ENCODE measurements at places on chromosomes 1 and 21.

GRCh38 chr1:208962867-208963266 lies 620.6 kb upstream of the CAMK1G start:
- no peak for DNase-seq

DNA sequence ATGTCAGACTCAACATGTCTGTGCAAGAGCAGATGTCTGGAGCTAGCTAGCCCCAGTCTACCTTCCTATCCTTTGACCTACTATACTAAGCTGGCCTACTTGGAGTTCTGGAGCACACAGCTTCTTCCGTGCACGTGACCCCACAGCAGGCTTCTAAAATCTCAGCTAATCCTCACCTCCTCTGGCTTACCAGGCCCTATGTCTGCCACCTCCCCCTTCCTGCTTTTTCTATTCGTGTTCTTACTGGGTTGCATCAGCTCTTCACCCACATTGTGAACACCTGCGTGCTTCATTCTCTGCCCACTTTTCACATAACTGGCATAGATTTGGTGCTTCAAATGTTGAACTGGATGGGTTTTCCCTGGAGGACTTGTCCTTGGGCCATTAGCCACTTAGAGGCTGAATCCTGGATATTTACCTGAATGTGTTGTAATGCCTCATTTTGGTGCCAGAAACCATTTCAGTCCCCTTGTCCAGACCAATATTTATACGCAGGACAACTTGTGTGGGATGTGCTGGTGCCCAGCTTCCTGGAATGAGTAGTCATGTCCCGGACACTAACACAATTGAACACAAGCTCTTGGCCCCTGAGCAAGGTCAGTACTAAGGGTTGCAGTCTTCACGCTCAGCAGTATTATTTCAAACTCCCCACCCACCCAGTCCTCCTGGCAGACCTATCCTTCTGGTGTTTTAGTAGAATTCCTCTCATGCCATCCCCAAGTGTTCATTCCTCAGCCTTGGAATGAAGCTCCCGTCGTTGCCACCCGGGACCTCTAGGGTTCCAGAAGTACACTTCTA lies 24.0 kb downstream of the TENT5C start:
- DNase-seq, result no peak

GRCh38 chr1:238985312-238985711 lies 401.1 kb upstream of the CHRM3 start:
- no peak for DNase-seq

DNA sequence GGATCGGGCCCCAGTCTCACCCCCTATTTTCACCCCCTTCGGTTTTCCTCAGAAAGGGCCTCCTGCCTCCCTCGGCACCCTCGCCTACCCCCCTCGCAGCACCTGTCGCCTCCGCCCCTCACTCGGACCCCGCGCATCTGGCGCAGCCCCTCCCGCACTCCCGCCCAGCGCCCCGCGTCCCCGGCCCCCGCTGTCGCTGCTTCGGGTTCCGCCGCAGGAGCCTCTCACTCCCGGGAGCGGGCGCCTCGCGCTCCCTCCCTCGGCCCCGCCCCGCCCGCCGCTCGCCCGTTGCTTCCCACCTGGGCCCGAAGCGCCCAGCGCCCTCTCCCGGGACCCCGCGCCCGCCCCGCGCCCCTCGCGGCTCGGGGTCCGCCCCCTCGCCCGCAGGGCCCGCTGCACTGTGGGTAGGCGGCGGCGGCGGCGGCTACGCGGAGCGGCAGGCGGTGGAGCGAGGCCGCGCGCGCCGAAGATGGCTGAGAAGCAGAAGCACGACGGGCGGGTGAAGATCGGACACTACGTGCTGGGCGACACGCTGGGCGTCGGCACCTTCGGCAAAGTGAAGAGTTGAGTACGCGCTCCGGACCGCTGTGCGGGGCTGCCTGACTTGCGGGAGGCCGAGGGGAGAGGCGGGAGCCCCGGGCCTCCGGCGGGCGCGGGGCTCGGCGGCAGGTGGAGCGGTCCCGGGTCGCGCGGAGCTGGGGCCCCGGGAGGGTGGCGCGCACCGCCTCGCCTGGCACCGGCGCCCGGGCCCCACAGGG lies at the start of gene PRKAA2:
TSS of gene PRKAA2 (plus strand) at position 396 of the 758 bp plus-strand sequence. CDS start at position 470, 74 bp downstream.
- peak; percentile 7 for DNase-seq

DNA sequence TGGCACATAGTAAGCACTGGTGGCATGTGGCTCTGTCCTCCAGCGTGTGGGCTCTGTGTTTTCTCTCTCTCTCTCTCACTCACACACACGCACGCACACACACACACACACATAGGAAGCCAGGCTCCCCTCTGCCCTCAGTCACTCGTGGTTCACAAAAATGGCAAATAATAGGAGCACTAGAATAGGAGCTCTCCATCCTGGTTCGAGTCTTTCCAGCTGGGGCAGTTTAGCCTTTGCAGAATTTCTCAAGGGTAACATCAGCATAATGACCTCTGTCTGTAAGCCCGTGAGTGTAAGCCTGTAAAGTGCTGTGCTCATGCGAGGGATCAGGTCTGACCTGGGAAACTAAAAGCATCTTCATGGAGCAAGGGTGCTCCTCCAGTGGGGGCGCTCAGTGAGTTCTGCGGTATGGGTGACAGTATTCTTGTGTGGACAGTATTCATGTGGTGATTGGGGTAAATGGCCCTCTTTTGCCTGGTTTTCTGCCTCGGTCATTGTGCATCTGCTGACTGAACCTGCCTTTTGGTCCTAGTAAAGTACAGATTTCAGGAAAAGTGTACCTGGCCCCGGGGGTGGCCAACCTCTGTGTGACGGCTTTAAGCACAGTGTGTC lies 842 bp upstream of the ZC3H12A start:
- no peak for DNase-seq

DNA sequence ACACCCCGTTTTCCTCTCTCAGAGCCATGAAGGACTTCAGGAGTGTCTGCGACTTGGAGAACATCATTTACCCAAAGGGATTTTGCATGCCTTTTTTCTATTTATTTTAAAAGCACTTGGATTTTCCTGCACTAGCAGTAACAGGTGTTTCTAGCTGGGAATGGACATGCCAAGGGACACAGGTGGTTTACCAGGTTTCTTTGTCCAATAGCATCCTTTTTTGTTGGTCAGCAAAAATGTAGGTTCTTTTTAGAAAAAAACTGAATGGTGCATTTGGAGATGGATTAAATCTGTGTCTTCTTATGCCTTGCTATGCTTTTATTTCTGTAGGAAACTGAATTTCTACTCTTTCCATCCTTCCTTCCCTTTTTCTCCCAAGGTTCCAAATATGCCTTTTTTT lies 132.8 kb upstream of the COL6A1 start:
- no peak for DNase-seq

- DNase-seq, result no peak
These were observed 21.7 kb downstream of the ITPKB start for GRCh38 chr1:226717256-226717909.

GRCh38 chr1:17184161-17184665 lies 20.7 kb upstream of the PADI1 start:
- DNase-seq, result no peak

DNA sequence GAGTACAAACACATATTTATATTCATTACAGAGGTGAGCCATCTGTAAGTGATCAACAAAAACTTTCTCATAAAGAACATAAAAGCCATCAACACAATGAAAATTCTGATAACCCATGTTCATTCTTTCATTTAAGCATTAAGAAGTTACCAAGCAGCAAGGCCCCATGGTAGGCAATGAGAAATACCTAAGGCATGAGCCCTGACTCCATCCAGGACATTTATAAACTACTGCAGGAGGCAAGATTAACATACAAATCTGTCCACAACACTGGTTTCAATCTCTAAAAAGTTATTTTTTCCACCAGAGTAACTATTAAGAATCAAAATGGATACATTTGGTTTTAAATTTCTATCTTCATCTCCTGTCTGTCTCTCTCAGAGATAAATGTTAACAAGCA lies 76.1 kb downstream of the SIPA1L2 start:
- no peak for DNase-seq

GRCh38 chr1:202280595-202280994 lies 61.1 kb downstream of the UBE2T start:
- DNase-seq, result no peak

- DNase-seq, result no peak
These were observed 243.8 kb upstream of the RAB4A start for GRCh38 chr1:229027158-229027557.

GRCh38 chr1:224502459-224503160 lies 68.0 kb upstream of the WDR26 start:
- no peak for DNase-seq
